NAMALWA (cell line): ENCODE measurements at places on chromosomes 1 and 21.

GRCh38 chr1:243701872-243702271, 148.2 kb downstream of the AKT3 start:
- no peak for DNase-seq

DNA sequence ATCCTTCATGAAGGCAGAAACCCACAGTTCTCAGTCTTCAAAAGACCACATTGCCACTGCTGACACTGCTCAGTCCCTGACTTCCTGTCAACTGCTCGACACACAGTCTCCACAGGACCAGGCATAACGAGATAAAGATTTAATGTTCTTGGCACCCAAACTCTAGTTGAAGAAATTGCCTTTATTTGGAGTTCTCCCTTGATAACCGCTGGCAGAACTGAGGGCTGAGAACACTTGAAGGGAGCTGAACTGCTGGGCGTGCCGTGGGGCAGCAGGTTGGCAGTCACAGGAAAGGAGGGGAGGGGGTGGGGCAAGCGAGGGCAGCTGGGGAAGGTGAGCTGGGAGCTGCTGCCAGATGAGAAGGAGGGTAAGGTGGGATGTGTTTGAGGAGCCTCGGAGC, 15.9 kb downstream of the HENMT1 start:
- DNase-seq: no peak

- peak; percentile 73 for DNase-seq
Observed at GRCh38 chr1:179082999-179083335, 1.1 kb downstream of the TOR3A start.

DNA sequence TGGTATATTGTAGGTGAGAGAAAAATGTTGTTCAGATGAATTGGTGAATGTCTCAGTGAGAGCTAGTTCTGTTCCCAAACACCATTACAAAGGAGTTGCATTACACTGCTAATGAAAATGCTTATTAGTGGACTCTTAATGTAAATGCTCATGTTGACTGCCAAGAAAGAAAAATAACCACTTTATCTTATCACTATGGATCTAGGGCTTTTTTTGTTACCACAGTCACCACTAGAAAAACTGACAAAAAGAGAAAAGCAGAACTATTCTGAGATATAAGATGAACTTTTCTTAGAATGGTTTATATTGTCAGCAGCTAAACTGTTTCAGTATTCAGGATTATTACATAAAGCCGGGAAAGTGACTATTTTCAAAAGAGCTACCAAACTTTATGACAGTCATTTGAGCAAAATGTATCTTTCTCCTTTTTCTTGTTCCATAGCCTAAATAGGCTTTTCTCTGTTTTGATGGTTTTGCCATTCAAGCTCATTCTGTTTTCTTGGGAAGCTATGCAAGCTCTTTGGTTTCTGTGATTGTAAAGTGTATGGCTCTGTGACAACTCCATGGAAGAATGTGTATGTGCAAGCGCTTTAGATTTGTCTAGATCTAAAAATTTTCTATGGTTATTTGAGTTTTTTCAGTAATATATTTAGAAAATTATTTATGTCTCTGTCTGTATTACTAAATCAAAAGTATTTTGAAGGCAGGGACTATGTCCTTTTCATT, 64.2 kb upstream of the DPH5 start:
- no peak for DNase-seq

DNA sequence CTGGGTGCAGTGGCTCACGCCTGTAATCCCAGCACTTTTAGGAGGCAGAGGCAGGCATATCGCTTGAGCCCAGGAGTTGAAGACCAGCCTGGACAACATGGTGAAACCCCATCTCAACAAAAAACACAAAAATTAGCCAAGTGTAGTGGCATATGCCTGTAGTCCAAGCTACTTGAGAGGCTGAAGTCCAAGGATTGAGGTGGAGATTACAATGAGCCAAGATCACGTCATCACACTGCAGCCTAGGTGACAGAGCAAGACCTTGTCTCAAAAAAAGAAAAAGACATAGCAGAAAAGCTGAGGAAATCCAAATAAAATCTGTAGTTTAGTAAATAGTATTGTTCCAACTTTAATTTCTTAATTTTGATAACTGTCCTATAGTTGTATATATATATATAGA, 11.5 kb upstream of the ASH1L start:
- no peak for DNase-seq

- peak; percentile 67 for DNase-seq
Observed at GRCh38 chr1:55211863-55212262, 3.3 kb downstream of the USP24 start.

DNA sequence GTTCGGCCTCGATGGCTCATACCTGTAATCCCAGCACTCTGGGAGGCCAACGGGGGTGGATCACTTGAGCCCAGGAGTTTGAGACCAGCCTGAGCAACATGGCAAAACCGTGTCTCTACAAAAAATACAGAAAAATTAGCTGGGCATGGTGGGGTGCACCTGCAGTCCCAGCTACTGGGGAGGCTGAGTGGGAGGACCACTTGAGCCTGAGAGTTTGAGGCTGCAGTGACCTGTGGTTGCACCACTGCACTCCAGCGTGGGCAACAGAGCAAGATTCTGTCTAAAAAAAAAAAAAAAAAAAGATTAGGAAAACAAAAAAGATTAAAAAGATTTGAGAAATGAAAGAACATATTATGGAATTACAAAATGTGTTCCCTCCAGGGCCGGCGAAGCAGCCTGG, 18.4 kb upstream of the IFNAR2 start:
- no peak for DNase-seq

- no peak for DNase-seq
Observed at GRCh38 chr1:38870996-38871395, 2.2 kb downstream of the MYCBP start.
